Caco-2 (cell line): ENCODE measurements at places on chromosomes 11 and 22.

DNA sequence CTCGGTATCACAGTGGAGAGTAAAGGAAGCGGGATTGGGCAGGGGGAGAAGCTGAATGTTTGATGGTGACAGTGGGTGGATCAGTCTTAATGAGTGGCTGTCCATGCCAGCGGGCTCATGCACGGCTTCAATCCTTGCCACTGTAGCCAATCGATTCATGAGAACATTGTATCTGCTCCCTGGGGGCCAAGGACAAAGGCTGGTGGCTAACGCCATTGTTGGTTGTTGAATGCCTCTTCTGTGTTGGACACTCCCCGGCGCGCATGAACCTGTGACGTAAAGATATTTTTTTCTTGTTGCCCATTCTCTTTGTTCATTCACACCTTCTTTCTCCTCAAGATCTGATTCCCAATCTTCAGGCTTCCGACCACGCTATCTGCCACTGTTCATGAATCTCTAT lies 20.9 kb upstream of the ATXN10 start:
- no peak for DNase-seq
- H3K27me3 ChIP-seq: no peaks in the 10 kb centered on the region
- H3K36me3 ChIP-seq: no peaks in the 10 kb centered on the region
- H3K4me3 ChIP-seq: no peak overlapping the region
- no peak overlapping the region for H3K27ac ChIP-seq
- H3K4me1 ChIP-seq: 0 out of 2 replicates have a peak, but pooled peaks cover 4% of the 10 kb centered on the region

DNA sequence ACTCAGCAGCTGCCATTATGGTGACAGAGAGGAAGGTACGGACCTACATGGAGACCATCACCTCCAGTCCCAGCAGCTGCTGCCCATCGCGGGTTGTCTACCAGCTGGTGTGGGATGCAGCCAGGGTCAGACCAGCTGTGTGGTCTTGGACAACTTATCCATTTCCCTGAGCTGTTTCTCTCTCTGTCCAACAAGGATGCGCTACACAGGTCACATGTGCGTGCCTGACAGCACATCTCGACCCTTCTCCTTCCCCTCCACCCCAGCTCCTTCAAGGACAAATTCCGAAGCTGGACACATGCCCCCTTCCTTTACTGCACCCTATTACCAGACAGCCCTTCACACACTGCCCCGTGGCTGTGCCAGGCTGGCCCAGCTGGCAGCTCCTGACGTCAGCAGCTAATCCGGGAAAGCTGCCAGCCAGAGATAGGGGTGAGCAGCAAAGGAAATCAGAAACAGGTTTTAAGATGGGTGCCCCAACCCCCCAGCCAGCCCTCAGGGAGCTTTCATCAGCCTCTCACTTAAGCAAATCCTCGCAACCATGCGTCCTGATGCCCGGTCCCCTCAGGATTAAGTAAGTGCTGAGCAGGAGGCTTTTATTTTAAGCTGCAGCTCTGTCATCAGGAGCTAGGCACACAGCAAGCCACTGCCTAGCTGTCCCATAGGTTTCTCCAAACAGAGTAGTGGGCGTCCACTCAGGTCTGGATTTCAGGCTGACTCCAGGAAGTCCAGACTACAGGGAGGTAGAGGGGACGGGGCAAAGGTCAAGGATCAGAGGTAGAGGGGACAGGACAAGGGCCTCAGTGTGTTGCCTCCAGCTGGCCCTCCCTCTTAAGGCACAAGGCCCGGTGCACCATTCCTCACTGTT lies 20.3 kb downstream of the TEF start:
- DNase-seq: no peak
- H3K4me1 ChIP-seq: no peaks in the 10 kb centered on the region
- no peaks in the 10 kb centered on the region; the same call in 1 of the 2 replicates for H3K36me3 ChIP-seq
- H3K4me3 ChIP-seq: no peak overlapping the region

- H3K27me3 ChIP-seq: no peaks in the 10 kb centered on the region
- no peak overlapping the region for H3K27ac ChIP-seq
- peaks cover 4% of the 10 kb centered on the region; the same call in 1 of the 2 replicates for H3K4me1 ChIP-seq
- H3K4me3 ChIP-seq: no peak overlapping the region
Measured at GRCh38 chr11:101706541-101706940, 122.7 kb upstream of the TRPC6 start.

DNA sequence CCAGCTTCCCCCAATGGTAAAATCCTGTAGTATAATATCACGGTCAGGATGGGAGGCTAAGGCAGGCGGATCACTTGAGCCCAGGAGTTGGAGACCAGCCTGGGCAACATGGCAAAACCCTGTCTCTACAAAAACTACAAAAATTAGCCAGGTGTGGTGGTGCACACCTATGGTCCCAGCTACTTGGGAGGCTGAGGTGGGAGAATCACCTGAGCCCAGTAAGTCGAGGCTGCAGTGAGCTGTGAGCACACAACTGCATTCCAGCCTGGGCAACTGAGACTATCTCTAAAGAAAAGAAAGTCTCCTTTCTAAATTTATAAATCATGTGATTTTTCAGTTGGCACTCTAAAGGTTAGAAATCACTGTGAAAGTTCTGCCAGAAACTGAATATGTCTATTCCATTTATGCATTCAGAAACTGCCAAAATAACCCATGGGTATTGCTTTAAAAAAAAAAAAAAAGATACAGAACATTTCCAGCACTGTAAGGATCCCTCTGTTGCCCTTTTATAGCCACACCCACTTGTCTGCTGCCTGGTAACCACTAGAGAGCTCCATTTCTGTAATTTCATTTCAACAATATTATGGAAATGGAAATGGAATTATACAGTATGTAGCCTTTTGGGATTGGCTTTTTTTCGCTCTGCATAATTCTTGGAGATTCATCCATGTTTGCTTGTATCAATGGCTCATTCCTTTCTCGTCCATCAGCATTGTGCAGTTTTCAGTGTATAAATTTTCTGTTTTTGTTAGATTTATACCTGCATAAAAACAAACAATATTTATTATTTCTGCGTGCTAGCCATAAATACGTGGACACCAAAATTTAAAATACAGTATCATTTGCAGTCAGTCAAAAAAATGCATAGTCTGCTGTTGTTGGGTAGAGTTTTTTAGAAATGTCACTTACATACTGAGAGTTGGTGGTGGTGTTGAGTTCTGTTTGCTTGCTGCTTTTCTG lies 9.4 kb downstream of the CDC45 start:
- H3K4me3 ChIP-seq: no peak overlapping the region
- no peak overlapping the region for H3K27ac ChIP-seq
- H3K27me3 ChIP-seq: no peaks in the 10 kb centered on the region
- H3K36me3 ChIP-seq: no peaks in the 10 kb centered on the region
- DNase-seq: no peak

DNA sequence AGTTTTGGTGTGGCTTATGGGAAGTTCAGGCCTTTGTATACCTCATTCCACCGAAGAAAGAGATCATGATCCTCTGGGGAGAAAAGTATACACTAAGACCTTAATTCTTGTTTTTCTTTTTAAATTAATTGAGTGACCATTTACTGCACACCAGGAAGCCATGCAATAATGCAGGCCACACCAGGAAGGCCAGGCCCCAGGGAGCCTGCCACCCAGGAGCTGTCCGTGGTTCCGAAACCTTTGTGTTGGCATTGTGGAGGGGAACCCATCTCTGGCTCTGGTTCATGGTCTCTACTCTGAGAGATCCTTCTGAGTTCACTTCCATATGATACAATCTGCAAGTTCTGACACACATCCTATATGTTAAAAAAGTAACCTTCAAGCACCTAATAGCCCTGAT lies 291.8 kb downstream of the MIAT start:
- H3K4me3 ChIP-seq: no peak overlapping the region
- DNase-seq: peak; percentile 58
- no peaks in the 10 kb centered on the region for H3K4me1 ChIP-seq
- H3K27me3 ChIP-seq: no peaks in the 10 kb centered on the region; the same call in 1 of the 2 replicates

DNA sequence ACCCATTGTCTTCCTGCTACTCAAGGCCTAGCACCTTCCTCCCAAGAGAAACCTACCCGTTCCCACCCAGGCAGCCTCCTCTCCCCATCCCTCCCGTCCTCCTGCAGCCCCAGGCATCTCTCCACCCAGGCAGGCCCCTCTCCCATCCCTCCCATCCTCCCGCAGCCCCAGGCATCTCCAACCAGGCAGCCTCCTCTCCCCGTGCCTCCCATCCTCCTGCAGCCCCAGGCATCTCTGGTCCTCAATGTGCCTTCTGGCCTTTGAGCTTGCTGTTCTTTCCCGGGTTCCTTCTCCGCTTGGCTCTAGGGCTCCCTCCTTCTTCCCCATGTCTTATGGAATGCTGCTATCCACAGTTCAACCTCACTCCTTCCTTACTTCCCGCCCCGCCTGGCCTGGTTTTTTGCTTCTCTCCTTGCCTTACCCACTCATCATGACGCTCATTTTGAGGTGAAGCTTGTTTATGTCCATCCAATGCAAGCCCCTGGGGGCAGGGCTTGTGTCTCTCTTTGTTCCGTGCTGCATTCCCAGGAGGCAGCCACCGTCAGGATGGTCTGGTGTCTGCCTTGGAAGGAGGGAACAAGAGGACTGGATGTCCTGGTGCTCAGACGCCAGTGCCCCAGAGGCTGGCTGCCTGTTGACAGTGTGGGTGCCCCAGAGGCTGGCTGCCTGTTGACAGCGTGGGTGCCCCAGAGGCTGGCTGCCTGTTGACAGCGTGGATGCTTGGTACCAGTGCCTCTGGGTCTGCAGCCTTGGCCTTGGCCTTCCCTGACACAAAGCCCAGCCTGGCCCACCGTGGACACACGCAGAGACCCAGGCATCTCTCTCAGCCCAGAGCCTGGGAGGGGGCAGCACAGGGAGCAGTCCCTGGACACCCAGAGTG lies 815.7 kb downstream of the BRD1 start:
- H3K36me3 ChIP-seq: no peaks in the 10 kb centered on the region
- no peak overlapping the region for H3K4me3 ChIP-seq
- no peaks in the 10 kb centered on the region; the same call in 1 of the 2 replicates for H3K27me3 ChIP-seq
- H3K27ac ChIP-seq: no peak overlapping the region

DNA sequence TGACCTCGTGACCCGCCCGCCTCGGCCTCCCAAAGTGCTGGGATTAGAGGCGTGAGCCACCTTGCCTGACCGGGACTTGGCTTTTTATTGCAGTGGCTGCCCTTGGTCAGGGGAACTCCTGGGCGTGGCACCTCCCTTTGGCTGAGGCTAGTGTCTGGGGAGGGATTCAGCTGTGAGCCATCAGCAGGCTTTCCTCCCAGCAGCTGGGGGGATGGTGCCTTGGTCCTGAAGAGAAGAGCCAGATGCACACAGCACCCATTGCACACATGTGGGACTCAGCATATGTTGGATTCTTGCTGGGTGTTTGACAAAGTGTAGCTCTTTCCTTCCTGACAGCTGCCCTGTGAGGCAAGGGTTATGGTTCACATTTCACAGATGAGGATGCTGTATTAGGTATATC lies 8.4 kb downstream of the CYTH4 start:
- H3K27ac ChIP-seq: no peak overlapping the region
- no peak overlapping the region for H3K4me3 ChIP-seq
- H3K4me1 ChIP-seq: no peaks in the 10 kb centered on the region
- no peaks in the 10 kb centered on the region for H3K27me3 ChIP-seq

DNA sequence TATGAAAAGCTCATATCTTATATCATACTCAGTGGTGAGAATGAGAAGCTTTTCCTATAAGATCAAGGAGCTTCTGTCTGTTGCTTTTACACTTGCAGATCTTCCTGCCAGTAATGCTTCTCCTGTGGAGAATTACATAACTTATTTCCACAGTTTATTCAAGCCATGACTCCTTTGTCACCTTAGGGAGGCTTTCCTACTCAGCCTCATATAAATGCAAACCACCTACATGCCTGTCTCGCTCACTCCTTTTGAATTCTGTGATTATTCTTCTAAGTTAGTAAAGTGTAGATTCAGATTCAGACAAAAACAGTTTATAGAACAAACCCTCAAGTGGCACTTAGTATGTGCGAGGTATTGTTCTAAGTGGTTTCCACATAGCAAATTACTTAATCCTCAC lies 716.1 kb upstream of the ANO3 start:
- no peaks in the 10 kb centered on the region for H3K36me3 ChIP-seq
- H3K27me3 ChIP-seq: no peaks in the 10 kb centered on the region
- H3K4me1 ChIP-seq: no peaks in the 10 kb centered on the region
- no peak for DNase-seq
- H3K4me3 ChIP-seq: no peak overlapping the region
- H3K27ac ChIP-seq: no peak overlapping the region

GRCh38 chr11:70519117-70519516 lies 120.8 kb downstream of the CTTN start:
- H3K27ac ChIP-seq: no peak overlapping the region
- no peak overlapping the region for H3K4me3 ChIP-seq
- no peaks in the 10 kb centered on the region for H3K27me3 ChIP-seq
- no peaks in the 10 kb centered on the region for H3K4me1 ChIP-seq

GRCh38 chr11:44978961-44979331 lies 28.3 kb upstream of the TP53I11 start:
- no peaks in the 10 kb centered on the region for H3K36me3 ChIP-seq
- no peaks in the 10 kb centered on the region for H3K27me3 ChIP-seq
- H3K27ac ChIP-seq: no peak overlapping the region

DNA sequence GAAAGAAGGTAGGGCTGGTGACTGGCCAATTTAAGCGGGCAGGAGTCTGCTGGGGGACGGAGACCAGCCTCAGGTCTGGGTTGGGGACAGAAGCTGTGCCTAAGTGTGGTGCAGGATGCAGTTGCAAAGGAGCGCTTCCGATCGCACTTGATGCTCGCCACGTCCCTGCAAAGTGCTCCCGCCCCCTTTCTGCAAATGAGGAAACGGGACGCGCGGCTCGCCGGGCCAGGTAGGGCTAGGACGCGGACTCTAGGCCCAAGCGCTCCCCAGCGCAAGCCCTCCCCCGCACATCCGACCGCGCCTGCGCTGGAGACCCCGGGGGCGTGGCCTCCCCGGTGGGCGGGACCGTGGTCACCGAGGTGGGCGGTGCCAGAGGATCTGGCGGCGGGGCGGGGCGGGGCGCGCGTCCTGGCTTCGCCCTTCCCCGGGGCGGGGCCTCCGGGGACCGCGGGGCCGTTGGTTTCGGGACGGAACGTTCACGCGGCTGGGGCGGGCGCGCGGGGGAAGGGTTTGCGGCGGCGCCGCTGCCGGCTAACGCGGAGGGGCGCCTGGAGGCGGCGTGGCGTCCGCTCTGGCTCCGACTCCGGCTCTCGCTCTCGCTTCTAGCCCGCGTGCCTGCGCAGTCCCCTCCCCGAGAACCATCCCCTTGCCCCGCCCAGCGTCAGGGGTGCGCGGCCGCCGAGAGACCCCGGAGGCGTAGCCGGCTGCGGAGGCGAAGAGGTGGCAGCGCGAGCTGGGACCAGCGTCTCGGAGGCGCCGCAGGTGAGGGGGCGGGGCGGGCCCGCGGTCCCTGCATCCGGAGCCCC lies at the start of gene FAM118A:
TSS of gene FAM118A (plus strand) at position 513 of the 806 bp plus-strand sequence. CDS start 12,446 bp downstream, outside the sequence.
- peak; percentile 98 for DNase-seq
- peak within 1 kb of the TSS; percentile 73 for H3K4me3 ChIP-seq
- peak within 1 kb of the TSS; percentile 90 for H3K27ac ChIP-seq
- H3K36me3 ChIP-seq: 0 out of 2 replicates have a peak, but pooled peaks cover 1% of the 10 kb centered on the region
- peaks cover 68% of the 10 kb centered on the region for H3K4me1 ChIP-seq
